ENCODE measurements at places on chromosomes 6 and 20.

DNA sequence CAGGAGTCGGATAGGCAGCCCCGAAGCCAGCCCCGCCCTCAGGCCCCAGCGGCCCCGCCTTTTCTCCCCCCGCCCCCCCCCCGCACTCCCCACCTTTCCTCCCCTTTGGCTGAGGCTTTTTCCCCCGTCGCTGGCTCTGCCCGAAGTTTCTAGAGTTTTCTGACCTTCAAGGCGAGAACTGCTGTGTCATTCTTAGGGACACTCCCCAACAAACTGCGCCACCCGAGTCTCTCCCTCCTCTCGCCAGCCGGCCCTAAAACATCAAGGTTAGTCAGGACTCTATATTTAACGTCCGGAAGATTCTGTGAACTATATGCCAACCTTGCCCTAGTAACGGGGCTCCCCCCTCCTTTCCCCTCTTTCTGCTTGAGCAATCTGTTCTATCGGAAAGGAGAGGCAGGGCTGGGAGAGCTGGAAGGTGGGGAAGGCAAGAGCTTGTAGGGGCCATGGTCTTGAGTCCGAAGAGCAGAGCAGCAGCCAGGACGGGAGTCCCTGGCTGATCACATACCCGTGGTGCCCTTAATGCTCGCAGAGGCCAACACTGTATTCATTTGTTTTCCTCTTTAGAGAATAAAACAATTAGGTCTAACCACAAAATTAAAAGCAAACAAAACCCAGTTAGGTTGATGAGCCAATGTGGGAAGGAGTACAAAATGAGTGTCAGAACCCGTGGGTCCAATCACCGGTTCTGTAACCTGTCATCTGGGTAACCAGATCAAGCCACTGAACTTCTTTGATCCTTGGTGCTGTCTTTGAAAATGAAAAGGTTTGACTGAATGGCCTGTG lies 5.3 kb upstream of the HSPA1B start:
- no peak for DNase-seq

DNA sequence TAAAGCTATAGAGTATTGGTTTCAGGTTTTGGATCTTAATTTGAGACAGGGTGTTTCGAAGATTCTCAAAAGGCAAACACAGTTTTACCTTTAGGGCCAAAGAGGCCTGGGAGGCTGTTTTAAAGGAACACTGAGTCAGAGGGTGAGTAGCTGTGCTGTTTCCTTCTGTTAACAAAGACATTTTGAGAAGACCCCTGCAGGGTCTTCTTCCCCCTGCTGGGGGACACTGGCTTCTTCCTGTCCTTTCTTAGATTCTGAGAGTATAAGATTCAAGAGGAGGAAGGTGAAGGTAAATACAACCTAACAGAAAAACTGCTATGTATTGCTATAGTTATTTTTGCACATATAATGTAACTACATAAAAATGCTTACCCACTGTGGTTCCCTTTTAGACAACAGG lies 19.0 kb downstream of the HS3ST5 start:
- no peak for DNase-seq

GRCh38 chr6:83976037-83976755 lies 57.4 kb upstream of the MRAP2 start:
- DNase-seq, result no peak

DNA sequence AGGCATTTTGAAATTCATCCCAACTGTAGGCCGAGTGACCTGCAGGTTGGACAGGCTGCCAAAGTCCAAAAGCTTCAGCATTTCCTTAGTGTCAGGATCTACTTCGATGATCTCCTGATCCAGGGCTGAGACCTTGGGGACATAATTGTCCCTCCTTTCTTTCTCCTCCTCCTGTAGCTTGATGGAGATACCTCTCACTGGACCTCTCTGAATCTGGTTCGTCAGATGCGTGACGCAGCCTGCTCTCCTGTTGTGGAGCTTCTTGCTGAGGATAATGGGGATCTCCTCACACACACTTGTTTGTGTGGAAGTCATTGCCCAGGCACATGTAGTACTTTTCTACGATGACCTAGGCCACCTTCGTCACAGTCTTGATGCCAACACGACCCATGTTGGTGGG lies 1.5 kb upstream of the MAS1L start:
- no peak for DNase-seq

DNA sequence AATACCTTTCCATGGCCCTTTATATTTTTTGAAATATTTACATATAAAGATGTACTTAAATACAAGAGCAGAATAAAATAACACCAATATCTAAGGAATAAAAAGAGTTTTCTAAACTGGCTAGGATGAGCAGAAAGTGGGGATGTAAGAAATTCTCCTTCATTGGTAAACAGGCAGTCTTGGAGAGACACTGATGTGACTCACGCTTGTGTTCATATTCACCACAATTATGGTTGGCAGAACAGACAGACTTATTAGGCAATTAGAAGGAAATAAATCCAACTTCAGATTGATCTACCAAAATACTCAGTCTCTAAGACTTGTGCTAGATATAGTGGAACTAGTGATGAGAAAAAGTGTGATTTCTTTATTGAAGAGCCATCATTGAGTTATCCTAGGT lies 463.7 kb downstream of the CDC5L start:
- no peak for DNase-seq

DNA sequence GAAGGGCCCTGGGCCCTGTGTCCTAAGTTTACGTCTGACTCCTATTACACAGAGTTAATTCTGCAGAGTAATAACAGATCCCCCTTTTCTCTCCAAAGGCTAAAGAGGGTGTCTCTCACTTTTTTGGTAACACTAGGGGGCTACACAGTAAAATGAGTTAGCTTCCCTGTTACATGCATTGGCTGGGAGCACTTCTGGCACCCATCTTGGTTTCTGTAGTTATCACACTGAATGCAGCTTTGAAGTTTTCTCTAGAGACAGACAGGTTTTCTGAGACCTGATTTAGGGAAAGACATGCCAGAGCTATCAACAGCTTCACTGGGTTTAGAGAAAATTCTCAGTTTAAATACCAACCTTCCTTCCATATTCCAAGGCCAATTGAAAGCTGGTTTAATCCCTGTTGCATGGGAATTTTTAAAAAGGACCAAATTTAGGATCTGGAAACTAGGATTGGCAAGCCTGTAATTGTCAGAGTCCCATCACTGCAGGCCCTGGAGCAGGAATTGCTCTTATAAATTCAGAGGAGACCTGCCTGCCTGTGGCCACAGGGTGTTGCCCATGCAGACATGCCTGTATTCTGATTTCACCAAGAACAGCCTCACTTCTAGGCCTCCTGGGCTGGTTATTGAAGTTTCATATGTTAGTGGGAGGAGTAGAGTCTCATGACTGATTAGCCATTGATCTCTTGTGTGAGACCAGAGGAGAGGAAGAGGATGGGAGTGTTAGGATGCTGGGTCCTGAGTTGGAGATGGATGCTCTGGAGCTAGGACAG lies 29.4 kb downstream of the RNF8 start:
- no peak for DNase-seq

DNA sequence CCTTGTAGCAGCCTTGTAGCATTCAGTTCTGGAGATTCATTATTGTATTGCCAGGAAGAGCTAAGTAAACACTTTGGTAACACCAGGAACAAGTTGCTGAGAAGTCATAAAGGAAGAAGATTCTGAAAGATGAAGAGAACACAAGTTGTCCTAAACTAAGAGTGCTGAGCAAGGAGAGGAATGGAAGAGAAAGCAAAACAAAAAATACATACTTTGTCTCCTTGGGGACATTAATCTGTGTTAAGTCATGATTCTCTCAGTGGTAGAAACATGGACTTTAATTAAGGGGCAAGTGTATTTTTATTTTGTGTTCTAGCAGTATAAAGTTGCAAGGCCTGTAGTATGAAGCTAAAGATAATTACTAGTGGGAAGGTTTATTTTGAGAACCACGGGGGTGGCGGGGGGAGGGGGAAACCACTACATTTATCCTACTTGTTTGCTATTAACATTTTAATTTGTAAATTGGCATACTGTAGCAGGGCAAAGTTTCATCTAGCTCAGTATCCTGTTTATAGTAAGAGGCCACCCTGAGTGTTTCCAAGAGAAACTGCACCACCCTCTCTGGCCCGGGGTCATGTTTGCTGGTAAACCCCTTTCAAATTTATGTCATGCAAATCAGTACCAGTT lies 463.0 kb downstream of the CDKAL1 start:
- DNase-seq, result no peak

- DNase-seq, result no peak
Observed at GRCh38 chr6:123009059-123009458, 13.0 kb downstream of the CLVS2 start.

- no peak for DNase-seq
Observed at GRCh38 chr6:15020119-15020770, 225.6 kb upstream of the JARID2 start.

- no peak for DNase-seq
Observed at GRCh38 chr6:150874179-150874578, 8.7 kb downstream of the MTHFD1L start.

DNA sequence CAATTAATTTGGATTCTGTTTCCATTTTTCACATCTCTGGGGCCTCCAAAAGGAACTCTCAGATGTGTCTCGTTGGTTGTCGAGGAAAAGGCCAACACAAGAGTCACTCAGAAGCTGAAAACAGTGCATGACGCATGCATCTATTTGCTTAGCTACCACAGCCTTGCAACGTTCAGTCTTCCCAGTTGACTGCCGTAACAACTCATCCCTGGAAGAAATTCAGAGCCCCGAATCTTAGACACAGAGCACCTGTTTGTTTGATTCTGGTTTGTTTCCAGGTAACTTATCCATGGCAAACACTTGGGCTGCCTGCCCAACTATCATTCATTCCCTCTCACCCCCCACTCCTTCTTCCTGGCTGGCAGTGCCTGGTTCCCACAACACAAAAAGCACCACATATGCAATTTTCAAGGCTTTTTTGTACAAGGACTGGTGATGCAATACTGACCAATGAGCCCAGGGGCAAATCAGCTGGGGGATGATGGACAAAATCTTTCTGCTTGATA lies 60.5 kb downstream of the ZMYND8 start:
- DNase-seq, result no peak

DNA sequence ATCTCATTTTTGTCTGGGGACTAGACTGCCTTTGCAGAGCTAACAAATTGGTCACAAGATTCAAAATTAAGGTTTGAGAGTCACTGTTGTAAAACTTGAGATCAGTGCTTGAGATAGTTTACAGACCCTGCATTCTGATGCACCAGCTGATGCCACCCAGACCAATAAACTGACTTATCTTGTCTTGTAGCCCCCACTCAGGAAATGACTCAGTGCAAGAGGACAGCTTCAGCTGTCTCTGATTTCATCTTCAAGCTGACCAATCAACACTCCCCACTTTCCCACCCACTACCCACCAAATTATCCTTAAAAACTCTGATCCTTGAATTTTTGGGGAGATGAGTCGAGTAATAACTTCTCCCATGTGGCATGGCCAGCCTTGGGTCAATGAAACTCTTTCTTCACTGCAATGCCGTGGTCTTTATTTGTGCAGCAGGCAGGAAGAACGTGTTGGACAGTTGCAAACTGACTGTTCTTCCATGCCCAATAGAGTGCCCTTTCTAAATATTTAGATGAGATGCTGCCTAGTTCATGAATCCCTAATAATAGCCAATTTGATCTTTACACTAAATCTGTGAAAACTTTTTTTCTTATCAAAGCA lies 48.3 kb upstream of the PROKR2 start:
- DNase-seq, result no peak

Measured in activated CD4-positive, alpha-beta T cell treated with anti-CD3 and anti-CD28 coated beads, Interleukin-2, amount 50 U/mL, for 4 hours (primary cell).